ENCODE measurements at places on chromosomes 16 and 17.

- no peak for DNase-seq
These were observed 13.4 kb downstream of the ITGAM start for GRCh38 chr16:31273187-31273586.

DNA sequence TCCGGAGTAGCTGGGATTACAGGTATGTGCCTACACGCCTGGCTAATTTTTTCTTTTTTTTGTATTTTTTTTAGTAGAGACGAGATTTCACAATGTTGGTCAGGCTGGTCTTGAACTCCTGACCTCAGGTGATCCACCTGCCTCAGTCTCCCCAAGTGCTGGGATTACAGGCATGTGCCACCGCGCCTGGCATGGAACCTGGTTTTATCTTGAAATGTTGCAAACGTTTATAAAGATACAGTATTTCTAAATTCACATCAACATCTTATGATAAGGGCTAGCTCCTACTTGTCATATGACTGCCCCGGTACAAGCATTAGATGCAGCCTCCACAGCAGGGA lies 1.5 kb upstream of the IST1 start:
- no peak for DNase-seq

- DNase-seq, result no peak
These were observed 280.6 kb upstream of the SALL1 start for GRCh38 chr16:51431517-51432241.

- no peak for DNase-seq
These were observed 8.6 kb downstream of the SLC7A5 start for GRCh38 chr16:87860553-87861299.

- no peak for DNase-seq
These were observed 97.8 kb downstream of the BANP start for GRCh38 chr16:88048985-88049384.

DNA sequence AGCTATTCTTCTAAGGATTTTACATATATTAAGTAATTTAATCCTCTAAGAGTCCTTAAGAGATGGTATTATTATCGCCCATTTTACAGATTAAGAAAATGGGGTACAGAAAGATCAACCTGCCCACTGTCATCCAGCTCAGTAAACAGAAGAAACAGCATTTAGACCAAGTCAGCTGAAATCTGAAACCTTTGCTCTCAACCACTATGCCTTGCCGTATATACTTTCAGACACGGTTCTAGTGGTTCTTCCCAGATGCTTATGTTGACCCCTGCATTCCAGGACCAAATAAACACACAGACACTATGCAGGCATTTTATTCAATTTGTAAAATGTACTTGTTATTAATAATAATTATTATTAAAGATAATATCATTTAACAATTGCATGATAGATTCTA lies 854.8 kb downstream of the KCNJ2 start:
- DNase-seq, result no peak

Measured in activated T-helper 1 cell treated with anti-CD3 and anti-CD28 coated beads, Interleukin-2, amount 50 U/mL, for 16 hours (primary cell).